ENCODE measurements at places on chromosomes 12 and 14.

- DNase-seq, result peak; percentile 67
Measured at GRCh38 chr14:32224737-32225377, 21.8 kb upstream of the RNU6-8 start.

DNA sequence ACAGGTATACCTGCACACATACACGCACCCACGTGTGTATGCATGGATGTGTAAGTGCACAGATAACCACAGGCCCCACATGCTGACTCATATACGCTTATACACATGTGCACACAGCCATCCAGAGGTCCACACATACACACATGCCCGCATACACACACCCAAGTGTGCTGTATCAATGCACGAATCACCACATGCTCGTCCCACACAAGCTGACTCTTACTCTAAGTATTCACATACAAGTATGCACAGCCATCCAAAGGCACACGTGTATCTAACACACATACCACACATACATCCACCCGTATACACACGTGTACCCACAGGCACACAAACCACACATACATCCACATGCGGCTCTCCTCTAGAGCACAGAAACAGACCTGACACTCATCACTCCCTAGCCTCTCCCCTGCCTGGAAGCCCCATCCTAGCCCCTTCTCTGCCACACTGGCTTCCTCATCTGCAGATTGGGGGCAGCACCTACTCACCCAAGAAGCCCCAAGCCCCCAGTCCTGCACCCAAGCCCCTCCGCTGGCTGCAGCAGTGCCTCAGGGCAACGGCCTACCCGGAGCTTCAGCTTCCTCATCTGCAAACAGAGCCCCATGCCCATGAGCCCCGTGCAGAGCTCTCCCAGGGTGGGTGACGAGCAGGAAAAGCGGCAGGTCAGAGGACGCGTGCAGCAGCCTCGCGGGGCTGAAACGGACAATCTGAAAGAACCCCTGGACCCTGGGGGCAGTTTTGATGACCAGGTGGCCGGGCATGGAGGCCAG is 105.4 kb downstream of the NCOR2 start:
- DNase-seq, result no peak

GRCh38 chr12:65526311-65526710 is 247.8 kb downstream of the MSRB3 start:
- no peak for DNase-seq

DNA sequence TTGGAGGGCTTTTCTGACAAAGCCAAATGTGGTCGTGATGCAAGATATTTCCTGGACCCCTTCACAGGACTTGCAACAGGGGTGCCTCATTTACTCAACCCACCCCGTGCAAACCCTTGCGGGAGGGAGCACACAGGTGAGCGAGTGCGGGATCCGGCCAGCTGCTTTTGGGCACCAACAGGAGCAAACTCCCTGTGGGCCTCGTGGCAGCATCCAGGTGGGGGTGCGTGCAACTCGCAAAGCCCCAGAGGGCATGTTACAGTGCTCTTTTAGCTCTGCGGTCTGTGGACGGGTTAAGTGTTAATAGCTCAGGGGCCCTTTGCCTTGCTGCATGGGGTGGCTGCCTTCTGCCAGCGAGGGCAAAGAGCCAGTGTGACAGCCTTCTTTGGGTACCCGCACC is 707.6 kb upstream of the MDGA2 start:
- DNase-seq, result no peak

- peak; percentile 61 for DNase-seq
Measured at GRCh38 chr14:45252366-45253069, 484 bp downstream of the MIS18BP1 start.

DNA sequence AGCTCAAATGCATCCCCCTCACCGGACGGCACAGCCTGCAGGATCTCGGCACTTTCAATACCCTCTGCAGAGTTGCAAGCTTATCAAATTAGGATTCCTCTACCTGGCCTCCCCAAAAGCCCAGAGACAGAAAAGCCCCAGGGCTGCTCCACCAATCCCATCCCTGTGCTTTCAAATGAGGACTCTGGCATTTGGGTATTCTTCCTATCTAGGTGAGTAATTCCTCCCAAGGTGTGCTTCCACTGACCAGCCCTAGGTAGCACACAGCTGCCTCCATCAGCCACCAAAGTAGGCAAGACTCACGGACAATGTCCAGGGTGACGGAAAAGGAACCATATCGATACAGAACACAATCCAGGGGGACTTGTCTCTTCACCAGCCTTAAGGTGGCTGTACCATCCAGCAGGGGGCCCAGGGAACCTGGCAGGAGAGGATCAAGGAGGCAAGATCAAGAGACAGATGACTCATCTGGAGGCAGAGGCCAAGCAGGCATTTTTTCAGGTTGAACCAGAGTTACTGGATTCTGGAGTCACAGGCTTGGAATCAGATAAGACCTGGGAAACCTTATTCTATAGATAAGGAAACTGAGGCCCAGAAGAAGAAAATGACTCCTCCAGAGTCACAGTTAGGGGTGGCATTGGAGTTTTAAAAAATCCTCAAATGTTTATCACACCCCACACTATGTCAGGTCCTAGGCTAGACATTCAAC is 9.9 kb downstream of the PMEL start:
- DNase-seq, result peak; percentile 35

GRCh38 chr12:53099071-53099882 is 1.8 kb downstream of the IGFBP6 start:
- DNase-seq, result peak; percentile 84

GRCh38 chr14:30272848-30273832 is 285.8 kb upstream of the G2E3 start:
- DNase-seq, result no peak

DNA sequence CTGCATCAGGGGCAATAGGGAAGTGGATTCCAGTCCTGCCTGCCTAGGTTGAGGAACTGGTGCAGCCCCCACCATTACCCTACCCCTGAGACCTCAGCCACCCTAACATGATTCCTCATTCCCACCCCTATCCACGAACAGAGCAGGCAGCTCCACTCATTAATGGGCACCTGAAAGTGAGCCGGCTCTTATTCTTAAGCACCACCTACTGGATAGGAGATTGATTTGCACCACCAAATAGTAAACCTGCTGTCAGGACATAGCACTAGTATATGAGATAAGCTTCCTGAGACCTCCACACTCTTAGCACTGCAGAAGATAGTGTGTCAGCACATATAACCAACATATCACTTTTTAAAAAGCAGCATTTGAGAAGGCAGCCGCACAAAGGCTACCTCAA is 573.2 kb downstream of the SOX5 start:
- DNase-seq, result peak; percentile 29

- no peak for DNase-seq
Measured at GRCh38 chr14:66105815-66106214, 380.4 kb upstream of the CCDC196 start.

DNA sequence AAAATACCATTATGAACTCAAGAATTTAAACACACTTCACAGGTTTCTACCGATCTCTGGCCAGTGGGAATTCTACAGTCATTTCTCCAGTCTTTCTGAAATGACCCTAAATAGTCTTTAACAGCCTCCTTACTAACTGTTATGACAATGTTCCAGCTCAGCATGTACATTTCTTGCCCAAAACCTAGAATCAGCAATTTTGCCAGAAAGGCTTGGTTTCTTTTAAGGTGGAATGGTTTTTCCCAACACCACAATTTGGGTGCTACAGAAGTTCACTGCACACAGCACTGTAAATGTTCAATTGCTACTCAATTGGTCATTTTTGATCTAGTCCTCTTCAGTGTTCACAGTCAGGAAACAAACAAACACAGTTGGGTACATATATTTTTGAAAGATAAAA is 69.7 kb downstream of the LRP6 start:
- DNase-seq, result no peak

DNA sequence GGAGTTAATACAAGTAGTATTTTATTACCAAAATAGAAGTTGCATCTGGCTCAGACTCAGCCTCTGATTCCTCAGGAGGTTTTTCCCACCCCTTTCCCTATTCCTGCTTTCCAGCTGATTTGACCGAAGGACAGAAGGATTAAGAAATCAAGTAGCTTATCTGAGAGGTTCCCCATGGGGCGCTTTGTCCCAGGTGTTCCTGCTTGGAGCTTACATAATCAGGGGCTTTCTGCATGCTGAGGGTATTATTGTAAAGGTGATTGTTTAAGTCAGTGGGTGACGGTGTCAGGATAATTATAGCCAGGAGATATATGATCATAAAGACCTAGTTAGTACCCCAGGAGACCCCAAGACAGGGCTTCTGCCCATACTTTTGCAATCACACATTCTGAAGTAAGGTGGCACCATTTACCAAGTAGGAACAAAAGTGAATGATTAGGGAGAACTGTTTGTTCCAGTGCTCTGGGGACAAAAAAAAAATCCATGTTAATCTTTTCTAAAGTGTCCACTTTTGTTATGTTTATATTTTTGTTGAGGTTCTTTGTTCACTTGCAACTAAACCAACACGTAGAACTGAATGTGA is 921.3 kb downstream of the NRXN3 start:
- peak; percentile 1 for DNase-seq

DNA sequence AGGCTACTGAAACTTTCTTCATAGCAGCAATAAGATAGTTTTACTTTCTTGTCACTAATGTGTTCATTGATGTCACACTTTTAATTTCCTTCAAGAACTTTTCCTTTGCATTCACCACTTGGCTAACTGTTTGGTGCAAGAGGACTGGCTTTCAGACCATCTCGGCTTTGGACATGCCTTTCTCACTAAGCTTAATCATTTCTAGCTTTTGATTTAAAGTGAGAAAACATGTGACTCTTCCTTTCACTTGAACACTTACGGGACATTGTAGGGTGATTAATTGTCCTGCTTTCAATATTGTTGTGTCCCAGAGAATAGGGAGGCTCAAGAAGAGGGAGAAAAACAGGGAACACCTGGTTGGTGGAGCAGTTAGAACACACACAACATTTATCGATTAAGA is 41.9 kb downstream of the IFNG start:
- DNase-seq, result no peak

- no peak for DNase-seq
Measured at GRCh38 chr12:11786638-11787365, 137.3 kb downstream of the ETV6 start.

DNA sequence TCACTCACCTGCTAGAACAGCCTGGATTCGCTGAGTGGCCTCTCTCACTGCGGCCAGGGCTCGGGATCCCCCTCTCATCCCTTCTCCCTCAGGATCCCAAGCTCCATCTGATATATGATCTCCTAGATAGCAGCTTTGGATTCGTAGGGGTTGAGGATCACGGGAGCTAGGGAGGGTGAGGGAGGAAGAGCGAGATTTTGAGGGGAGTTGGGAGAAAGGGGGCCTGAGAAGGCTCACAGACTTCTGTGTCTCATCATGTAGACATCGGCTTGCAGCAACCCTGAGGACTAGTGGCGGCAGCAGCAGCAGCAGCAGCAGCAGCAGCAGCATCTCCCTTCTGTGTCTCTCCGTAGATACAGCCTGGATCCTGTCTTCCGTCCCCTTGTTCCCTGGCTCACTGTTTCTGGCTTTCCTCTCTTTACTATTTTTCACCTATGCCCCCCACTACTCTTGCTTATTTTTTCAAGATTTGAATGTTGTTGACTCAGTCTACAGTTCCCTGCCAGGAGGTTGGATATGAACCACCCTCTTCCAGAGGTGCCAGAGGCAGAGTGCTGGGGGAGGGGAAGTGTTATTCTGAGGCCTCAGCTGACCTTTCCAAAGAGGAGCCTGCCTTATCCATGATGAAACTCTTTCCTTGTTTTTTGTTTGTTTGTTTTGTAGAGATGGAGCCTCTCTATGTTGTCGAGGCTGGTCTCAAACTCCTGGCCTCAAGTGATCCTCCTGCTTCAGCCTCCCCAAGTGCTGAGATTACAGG is at the start of gene CIROP:
TSS of gene CIROP (minus strand) at position 399 of the 757 bp plus-strand sequence. CDS start at position 330, 69 bp downstream.
- no peak for DNase-seq

DNA sequence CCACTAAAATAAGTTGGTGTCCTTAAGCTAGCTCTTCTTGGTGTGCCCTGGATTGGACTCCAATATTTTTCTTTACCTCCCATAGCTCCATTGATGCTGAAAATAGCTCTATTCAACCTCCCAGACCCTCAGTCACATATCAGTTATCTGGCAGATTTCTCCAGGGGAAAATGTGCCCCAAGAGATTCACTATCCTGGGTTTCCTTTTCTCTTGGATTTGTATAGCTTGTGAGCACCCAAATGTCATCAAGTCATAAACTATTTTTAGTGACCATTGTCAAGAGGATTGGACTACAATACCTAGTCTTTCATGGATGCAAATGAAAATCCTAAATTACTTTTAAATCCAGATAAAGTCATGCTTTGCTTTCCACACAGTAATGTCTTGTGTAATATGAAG is 339.6 kb upstream of the FOXG1 start:
- no peak for DNase-seq

- no peak for DNase-seq
Measured at GRCh38 chr12:105347499-105347898, 17.0 kb downstream of the C12orf75 start.

- DNase-seq, result peak; percentile 85
Measured at GRCh38 chr12:100141666-100141997, 1.0 kb downstream of the BLTP3B start.

- no peak for DNase-seq
Measured at GRCh38 chr12:40033242-40033630, 72.6 kb downstream of the SLC2A13 start.

DNA sequence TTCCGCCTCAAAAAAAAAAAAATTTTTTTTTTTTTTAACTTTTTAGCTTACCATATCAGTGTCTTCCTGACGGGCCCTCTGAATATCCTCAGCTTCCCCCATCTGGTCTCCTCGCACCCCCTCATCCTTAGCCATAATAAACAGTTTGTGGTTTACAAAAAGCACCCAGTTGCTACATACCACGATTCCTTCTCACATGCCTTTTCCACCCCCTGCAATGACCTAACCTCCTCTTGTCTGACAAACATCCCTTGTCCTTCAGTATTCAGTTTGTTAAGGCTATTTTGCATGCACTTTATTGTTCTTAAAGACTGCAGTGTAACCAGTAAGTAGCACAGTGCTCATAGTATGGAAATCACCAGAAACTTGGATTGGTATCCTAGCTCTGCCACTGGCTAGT is 88.5 kb downstream of the PPM1H start:
- DNase-seq, result no peak

- peak; percentile 76 for DNase-seq
Measured at GRCh38 chr14:91317381-91318308, 73.1 kb upstream of the GPR68 start.

- peak; percentile 41 for DNase-seq
Measured at GRCh38 chr12:55705782-55706402, 1.8 kb downstream of the ITGA7 start.

- DNase-seq, result no peak
Measured at GRCh38 chr14:38003746-38004609, 203.7 kb upstream of the SSTR1 start.

GRCh38 chr12:29242921-29243431 is 93.9 kb downstream of the FAR2 start:
- DNase-seq, result peak; percentile 54

- no peak for DNase-seq
Measured at GRCh38 chr14:63487724-63488123, 55.5 kb downstream of the PPP2R5E start.

- no peak for DNase-seq
Measured at GRCh38 chr12:68331500-68331868, 678 bp downstream of the MDM1 start.
